G401 (cell line): ENCODE measurements at places on chromosomes 2 and 18. TPM values are rescaled to one million over a fixed set of nuclear protein-coding genes. Genes with fewer than 3 reads are reported as not detected.

The NT5C1B gene
- not detected in 2 replicates for total RNA-seq

The ACKR3 gene
- not detected in 2 replicates for total RNA-seq

The SLC8A1 gene
- 149 and 199 TPM in 2 replicates for total RNA-seq

The ALPP gene
- total RNA-seq: 6.2 and 9.0 TPM in 2 replicates

The DSG1 gene
- total RNA-seq: not detected in 2 replicates

The ID2 gene
- 293 and 327 TPM in 2 replicates for total RNA-seq

The PMAIP1 gene
- 0.27 TPM in 1 of 2 replicates, not detected in the other for total RNA-seq

The STAT4 gene
- total RNA-seq: not detected in 2 replicates

The KANSL3 gene
- total RNA-seq: 17.7 and 33.5 TPM in 2 replicates

The TANC1 gene
- 1.8 and 2.8 TPM in 2 replicates for total RNA-seq

The FAM124B gene
- not detected in 2 replicates for total RNA-seq

The GPR55 gene
- total RNA-seq: not detected in 2 replicates

The VWC2L gene
- not detected in 2 replicates for total RNA-seq

The CYS1 gene
- total RNA-seq: 11.2 and 14.1 TPM in 2 replicates

The GRHL1 gene
- 0.14 and 0.98 TPM in 2 replicates for total RNA-seq

The PLEKHH2 gene
- 1.2 and 2.1 TPM in 2 replicates for total RNA-seq

GRCh38 chr2:172449911-172450550 is 22.6 kb downstream of the ITGA6 start:
- no peak for DNase-seq

GRCh38 chr18:77043541-77044280 is 88.9 kb downstream of the MBP start:
- no peak for DNase-seq

DNA sequence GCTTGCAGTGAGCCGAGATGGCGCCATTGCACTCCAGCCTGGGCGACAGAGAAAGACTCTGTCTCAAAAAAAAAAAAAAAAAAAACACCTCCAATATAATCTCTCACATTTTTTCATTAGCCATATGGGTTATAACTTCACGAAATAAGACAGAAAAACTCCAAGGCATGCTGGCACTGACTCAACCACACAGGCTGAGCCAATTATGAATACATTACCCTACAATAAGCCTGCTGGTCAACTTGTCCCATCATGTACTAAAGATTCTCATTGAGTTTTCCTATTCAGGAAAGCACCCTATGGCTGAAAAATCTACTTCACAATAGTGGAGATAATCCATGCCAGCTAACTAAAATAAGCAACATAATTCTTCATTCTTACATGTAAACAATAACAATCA is 12.8 kb upstream of the MAP3K20 start:
- DNase-seq: no peak

DNA sequence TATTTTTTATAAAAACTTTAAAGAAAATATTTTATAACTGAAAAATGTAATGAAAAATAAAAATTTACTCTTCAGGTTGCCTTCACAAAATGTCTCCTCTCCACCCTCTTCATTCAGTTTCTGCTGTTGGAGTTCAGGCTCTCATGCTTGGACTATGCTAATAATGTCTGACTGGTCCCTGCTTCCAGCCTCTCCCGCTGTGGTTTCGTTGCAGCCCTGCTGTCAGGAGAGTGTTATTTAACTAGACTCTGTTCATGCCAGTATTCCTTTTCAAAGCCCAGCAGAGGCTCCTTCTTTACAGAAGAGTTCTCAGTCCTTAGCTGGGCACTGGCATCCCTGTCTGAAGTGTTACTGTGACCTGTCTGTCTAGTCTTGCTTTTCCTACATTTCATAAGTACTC is 40.4 kb downstream of the CLIP4 start:
- DNase-seq: no peak

- DNase-seq: no peak
These were observed 616.8 kb upstream of the VRK2 start for GRCh38 chr2:57429831-57430230.

DNA sequence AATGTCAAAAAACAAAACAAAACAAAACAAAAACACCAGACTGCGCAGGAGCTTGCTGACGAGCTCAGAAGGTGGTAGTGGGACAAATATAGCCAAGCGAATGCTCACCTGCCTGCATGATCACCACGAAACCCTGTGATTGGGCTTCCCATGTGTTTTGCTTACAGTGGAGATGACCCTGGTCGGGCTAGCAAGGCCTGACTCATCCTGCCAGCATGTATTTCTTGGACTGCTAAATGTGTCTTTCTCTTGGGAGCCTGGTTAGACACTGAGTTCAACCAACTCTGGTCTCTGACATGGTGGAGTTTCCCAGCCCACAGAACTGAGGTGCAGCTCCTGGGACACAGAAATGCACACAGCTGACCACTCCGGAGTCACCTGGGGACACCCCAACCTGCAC is 30.7 kb upstream of the DUSP2 start:
- no peak for DNase-seq

DNA sequence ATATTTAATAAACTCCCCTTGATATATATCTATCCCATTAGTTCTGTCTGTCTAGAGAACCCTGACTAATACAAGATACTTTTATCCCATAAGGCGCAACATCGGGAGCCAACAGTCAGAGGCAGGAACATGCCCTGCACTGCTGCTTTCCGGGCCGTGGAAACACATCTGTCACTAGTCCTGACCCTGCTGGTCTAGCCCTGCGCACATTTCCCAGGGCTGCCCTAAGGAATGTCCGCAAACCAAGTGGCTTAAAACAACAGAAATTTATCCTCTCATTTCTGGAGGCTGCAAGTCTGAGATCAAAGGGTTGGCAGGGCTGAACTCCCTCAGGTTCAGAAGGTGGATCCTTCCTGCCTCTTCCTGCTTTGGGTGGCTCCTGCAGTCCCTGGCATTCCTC is 114.2 kb upstream of the TPO start:
- no peak for DNase-seq

- no peak for DNase-seq
These were observed 11.5 kb downstream of the ITGA6 start for GRCh38 chr2:172438741-172439508.

DNA sequence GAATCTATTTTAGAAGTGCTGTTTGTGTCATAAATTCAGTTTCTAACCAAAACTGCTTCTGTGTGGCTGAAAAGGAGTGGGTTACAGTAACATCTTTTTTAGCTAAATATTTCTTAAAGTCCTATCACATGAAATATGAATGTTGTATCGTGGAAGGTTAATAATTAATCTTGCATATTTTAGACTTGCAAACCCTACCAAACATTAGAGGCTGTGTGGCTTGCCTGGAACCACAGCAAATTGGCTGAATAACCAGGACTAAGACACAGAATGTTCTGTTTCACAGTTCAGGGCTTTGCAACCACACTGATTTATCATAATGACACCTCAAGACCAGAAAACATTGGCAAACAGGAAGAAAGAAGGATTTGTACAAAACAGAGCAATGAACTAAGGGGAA is 208.9 kb upstream of the CNTNAP5 start:
- no peak for DNase-seq

DNA sequence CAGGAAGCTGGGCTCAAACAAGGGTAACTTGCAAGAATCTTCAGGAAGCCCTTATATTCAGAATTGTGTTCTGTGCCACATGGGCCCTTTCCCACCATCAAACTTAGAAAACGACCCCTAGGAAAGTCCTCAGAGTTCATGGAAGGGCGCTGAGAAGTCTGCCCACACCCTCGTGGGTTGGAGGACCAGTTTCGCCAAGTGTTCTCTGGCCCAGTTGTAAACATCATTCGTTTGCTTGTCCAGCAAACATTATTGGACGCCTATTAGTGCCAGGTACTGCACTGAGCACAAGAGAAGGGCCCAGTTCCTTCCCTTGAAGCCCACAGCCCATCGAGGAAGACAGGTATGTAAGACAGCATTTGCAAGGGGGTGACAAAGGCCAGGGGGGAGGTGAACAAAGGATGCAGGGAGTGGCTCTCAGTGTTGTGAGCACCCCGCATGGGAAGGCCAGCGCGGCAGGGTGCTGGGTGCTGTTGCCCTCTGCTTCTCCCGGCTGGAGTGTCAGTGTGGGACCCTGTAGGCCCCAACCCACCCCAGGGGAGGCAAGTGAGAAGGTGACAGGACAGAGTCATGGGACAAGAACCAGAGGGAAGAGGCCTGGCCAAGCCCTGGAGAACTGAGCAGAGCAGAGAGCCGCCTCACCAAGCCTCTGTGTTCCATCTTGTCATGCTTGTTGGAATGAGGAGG is 60.2 kb upstream of the ALPP start:
- DNase-seq: no peak

DNA sequence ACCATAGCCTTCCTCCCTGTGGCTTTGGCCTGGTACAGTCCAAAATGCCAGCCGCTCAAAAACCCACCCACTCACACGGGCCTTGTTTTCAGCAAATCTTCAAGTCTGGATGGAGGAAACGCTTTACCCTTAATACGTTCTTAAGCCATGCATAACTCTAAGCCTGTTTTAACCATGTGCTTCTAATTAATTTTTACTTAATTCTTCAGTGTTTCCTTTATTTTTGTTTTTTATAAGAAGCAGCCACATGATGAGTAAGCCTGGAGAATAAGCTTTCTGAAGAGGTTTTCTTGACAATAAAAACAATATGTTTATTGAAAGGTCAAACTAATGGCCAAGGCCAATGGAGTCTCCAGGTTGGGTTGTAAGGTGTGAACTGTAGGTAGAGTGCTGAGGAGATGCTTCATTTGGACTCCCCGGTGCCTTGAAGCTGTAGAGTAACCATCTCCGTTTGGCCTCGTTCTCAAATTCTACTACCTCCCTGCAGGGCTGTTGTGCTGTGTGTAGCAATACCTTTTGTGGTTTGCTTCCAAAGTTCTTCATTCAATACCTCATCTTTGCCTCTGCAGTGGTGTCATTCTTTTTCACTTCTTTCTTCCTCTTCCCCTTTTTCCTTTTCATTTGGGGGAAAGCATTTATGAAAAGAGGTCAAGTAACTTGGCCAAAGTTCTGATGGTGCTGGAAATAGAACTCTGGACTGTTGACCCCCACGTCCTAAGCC is 113.7 kb downstream of the PRKCE start:
- DNase-seq: no peak

GRCh38 chr2:30625701-30626100 is 178.7 kb downstream of the LCLAT1 start:
- DNase-seq: no peak

DNA sequence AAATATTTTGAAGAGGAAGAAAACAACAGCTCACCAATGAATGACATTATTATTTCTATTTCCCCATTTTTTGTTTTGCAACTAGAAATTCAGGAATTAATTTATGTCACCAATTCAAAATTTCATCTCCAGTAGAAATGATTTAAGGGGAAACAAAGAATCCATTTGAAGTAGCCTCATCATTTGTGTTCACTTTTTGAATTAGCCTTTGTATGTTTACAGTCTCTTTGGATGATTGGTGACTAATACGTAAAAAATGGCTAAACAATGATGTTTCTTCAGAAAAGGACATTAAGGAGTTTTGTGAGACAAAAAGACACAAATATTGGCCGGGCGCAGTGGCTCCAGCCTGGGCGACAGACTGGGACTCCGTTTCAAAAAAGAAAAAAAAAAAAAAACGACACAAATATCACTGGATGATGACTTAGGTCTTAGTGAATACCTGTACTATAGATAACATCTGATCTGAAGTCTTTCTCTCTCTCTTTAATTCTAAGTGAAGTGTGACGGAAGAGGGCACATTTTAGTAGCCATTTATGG is 313.2 kb downstream of the PIK3C3 start:
- DNase-seq: no peak

- DNase-seq: no peak
These were observed 19.8 kb downstream of the SLC3A1 start for GRCh38 chr2:44295113-44295512.

- DNase-seq: no peak
These were observed 151.6 kb downstream of the TMEM18 start for GRCh38 chr2:525611-526010.

- DNase-seq: no peak
These were observed 60.1 kb upstream of the GLI2 start for GRCh38 chr2:120675460-120676130.

DNA sequence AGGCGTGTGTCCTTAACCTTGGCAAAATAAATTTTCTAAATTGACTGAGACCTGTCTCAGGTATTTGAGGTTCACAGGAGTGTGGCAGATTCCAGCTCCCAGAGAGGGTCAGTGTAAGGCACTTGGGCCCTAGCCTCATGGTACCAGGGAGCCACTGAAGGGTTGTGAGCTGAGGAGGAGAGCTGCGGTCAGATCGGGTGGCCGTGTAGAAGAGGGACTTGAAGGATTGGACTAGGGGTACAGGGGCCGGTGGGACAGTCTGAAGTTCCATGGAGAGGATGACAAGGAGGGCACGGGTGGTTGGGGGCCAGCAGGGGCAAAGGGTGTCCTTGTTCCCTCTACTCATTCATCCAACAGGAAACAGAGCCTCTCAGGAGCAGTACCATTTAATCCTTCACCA is 327.0 kb upstream of the HS6ST1 start:
- DNase-seq: no peak

- DNase-seq: no peak
These were observed 186.5 kb downstream of the RTP5 start for GRCh38 chr2:242056026-242056425.

GRCh38 chr2:193462411-193462810 is 1267.7 kb upstream of the TMEFF2 start:
- DNase-seq: no peak

GRCh38 chr18:63186520-63187222 is 132.9 kb downstream of the BCL2 start:
- no peak for DNase-seq

DNA sequence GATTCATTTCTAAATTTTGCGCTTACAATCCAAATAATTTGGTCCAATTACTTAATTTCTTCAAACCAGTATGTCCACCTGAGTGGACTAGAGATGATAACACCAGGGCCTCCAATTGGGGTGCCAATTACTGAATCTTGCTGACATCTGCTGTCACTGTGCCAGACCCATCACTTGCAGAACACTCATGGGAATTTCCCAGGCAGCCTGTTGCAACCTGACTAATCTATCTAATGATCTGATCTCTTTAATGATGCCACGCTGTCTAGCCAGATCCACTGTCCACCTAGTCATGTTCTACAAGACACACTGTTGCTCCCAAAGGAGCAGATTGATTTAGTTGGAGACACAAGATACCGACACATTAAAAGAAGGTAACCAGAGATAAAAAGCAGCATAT is 11.8 kb upstream of the LRP1B start:
- DNase-seq: no peak

- DNase-seq: no peak
These were observed 17.8 kb downstream of the RNF144A start for GRCh38 chr2:6934758-6935651.

GRCh38 chr2:207363761-207364290 is 165.9 kb upstream of the CREB1 start:
- DNase-seq: no peak

DNA sequence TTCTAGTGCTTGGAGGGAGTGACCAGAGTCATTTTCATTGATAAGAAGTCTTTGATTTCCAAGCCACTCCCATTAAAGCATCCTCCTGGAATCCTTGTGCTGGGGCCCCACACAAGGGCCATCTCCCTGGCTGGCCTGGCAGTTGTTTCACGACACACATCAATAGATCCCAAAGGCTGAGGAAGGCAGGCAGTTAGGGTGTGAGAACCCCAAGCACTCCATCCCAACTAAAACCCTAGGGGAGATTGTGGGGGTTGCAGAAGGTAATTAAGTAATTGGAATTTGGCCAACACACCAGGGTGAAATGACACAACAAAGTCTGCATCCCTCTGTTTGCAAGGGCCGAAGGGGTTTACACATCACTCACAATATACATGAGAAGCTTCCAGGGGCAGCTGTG is 578.1 kb upstream of the SYT4 start:
- DNase-seq: no peak

- no peak for DNase-seq
These were observed 6.6 kb downstream of the GAD1 start for GRCh38 chr2:170823088-170823897.

- DNase-seq: no peak
These were observed 43.1 kb upstream of the AFF3 start for GRCh38 chr2:100185516-100185915.
